ENCODE measurements at places on chromosomes 3 and 15. TPM values are rescaled to one million over a fixed set of nuclear protein-coding genes. Genes with fewer than 3 reads are reported as not detected.

Gene ASB7
- 15.0 TPM for total RNA-seq

Gene CELSR3
- 1.2 TPM for total RNA-seq

Gene GASK1A
- 1.9 TPM for total RNA-seq

Gene RTP3
- not detected for total RNA-seq

Gene P2RY13
- not detected for total RNA-seq

Gene PDIA5
- 33.4 TPM for total RNA-seq

Gene OR5K2
- total RNA-seq, result not detected

Data from A673 (cell line).